ENCODE measurements at places on chromosomes 1 and 21.

- DNase-seq = no peak
Observed at GRCh38 chr1:89546934-89547562, 22.4 kb downstream of the LRRC8B start.

DNA sequence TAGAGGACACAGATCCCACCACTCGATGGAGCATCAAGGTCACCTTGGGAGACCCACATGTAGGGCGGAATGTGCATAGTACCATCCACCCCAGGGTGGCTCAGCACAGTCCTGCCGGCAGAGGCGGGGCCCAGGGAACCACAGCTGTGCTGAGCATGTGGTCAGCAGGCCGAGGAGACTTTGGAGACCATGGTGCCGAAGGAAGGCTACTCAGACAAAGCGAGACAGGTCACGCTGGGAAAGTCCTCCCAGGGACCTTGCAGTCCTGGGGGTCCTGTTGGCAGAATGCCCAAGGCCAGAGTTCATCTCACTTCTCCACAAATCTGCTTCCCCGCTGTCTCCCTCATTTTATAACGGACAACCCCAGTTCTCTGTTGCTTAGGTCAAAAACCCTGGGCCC lies 22.5 kb downstream of the WNT3A start:
- DNase-seq = no peak

- no peak for DNase-seq
Observed at GRCh38 chr1:89269277-89269676, 3.4 kb downstream of the GBP5 start.

- DNase-seq = no peak
Observed at GRCh38 chr1:208171616-208172422, 72.4 kb downstream of the PLXNA2 start.

DNA sequence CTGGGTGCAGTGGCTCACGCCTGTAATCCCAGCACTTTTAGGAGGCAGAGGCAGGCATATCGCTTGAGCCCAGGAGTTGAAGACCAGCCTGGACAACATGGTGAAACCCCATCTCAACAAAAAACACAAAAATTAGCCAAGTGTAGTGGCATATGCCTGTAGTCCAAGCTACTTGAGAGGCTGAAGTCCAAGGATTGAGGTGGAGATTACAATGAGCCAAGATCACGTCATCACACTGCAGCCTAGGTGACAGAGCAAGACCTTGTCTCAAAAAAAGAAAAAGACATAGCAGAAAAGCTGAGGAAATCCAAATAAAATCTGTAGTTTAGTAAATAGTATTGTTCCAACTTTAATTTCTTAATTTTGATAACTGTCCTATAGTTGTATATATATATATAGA lies 11.5 kb upstream of the ASH1L start:
- no peak for DNase-seq

DNA sequence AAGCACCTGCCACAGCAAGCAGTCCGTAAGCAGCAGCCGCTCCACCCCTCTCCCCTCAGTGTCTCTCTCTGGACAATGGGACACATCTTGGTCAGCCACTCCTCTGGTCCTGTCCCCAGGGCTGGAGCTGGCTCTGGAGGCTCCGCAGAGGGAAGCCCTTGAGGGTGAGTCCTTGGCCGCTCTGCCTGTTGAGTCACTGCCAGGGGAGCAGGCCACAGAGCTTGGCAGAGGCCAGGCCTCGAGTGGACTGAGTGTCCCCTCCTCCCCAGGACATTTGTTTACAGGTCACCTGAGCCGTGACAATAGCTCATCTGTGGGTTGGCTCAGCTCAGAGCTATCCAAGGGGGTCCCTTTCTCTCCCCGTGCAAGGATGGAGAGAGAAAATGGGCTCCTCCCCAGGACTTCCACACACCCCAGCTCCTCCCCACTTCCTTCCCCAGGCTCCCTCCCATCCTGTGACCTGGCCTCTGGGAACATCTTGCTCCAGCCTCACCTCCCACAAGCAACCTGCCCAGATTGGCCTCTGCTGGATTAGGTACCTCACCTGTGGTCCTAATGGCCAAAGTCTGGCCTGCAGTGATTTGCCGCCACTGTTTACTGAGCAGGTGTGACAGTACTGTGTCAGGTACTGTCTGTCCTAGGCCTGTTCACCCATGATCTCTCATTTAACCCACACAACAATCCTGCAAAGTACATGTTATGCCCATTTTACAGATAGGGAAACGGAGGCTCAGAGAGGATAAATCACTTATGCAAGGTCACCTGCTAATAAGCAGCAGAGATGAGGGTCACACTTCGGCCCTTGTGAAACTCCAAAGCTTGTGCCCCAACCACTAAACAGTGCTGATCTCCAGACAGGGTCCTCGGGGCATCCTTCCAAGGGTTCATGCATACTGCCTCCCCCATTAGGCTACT lies 4.8 kb downstream of the FAM131C start:
- no peak for DNase-seq

DNA sequence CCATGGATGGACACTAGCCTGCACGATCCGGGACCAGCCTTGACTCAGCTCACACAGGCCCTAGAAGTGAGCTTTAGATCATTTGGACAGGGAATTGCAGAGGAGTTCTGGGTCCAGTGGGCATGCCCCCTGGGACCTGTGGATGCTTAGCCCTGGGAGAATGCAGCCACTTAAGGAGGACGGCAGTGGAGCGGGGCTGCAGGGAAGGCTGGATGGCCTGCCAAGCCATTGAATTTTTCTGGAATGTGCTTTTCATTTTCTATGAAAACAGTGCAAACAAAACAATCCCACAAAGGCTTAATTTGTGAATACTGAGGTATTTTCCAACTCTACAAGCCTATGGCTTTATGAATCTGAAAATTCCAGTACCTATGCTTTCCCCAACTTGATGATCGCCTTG lies 80.4 kb upstream of the GCLM start:
- DNase-seq = no peak

DNA sequence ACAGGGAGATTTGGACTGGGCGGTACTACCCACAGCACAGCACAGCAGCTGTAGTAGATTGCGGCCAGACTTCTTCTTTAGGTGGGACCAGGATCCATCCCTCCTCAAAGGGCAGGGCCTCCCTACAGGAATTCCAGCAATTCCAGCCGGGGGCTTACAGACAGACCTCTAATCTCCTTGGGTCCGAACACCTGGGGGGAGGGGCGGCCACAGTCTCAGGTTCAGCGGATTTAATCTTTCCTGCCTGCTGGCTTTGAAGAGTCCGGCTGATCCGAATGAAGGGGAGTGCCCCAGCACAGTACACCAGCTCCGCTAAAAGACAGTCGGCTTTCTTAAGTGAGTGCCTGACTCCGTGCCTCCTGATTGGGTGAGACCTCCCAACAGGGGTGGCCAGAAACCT lies 1708.5 kb downstream of the BRINP3 start:
- DNase-seq = no peak

- DNase-seq = no peak
Observed at GRCh38 chr1:161863549-161863948, 97.4 kb downstream of the ATF6 start.

DNA sequence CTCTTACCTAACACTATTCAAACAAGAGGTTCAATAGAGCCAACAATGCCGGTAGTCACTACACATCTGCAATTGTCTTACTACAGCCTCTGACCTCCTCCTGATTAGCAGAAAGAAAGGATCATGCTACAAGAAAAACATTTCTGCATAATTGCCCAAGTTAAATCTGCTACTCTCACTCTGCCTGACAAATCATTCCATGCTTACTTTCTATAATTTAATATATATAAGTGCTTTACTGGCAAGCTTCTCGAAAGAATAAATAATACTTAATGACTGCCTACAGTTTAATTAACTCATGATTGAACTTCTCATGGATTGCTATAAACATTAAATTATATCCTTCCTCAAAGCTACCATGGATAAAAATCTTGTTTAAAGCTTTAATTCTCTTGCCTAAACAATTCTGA lies 156.0 kb downstream of the SLC45A1 start:
- DNase-seq = no peak

DNA sequence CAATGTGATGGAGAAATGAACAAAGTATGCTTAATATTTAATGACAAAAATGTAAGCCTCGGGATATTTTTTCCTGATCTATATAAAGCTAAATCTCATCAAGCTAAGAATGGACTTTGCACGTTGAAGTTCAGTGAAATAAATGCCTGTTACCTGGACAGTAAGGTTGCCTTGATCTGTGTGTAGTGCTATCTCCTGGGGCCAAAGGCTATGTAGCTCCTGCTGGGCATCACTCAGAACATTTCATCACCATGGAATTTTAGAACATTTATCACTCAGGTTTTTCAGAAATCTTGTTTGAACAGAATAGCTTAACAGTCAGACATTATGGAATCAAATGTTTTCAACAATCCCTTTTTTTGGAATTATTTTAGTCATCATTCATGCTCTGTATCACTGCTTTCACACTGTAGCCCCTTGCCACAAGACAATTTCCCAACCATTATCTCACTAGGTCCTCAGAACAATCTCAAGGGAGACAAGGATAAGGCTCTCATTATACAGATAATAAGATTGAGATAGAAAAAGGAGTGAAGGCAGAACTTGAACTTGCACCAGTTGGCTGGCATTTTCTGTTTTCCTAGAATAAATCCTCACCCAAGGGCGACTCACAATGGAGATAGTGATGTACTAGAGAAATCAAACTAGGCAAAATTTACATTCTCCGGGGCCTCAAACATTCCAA lies 3.7 kb downstream of the OR10J1 start:
- no peak for DNase-seq
